ENCODE measurements at places on chromosomes 13 and 19.

- no peak for DNase-seq
Measured at GRCh38 chr13:25674371-25674770, 302.6 kb downstream of the ATP8A2 start.

- DNase-seq, result no peak
Measured at GRCh38 chr19:55487924-55488687, at the start of gene SSC5D. TSS of gene SSC5D (plus strand) at chr19:55488436. CDS start at chr19:55488590, 154 bp downstream.

- DNase-seq, result no peak
Measured at GRCh38 chr13:51704399-51705313, 99.3 kb downstream of the DHRS12 start.

- DNase-seq, result no peak
Measured at GRCh38 chr13:77619655-77620054, 77.8 kb upstream of the SLAIN1 start.

- DNase-seq, result peak; percentile 44
Measured at GRCh38 chr13:24274452-24275021, 34.8 kb upstream of the C1QTNF9 start.

GRCh38 chr13:50585674-50586413 is 257.6 kb downstream of the DLEU7 start:
- DNase-seq, result no peak

- no peak for DNase-seq
Measured at GRCh38 chr19:49475995-49476880, 2.2 kb downstream of the FLT3LG start.

GRCh38 chr19:47032171-47032811 is 12.7 kb downstream of the NPAS1 start:
- DNase-seq, result no peak

DNA sequence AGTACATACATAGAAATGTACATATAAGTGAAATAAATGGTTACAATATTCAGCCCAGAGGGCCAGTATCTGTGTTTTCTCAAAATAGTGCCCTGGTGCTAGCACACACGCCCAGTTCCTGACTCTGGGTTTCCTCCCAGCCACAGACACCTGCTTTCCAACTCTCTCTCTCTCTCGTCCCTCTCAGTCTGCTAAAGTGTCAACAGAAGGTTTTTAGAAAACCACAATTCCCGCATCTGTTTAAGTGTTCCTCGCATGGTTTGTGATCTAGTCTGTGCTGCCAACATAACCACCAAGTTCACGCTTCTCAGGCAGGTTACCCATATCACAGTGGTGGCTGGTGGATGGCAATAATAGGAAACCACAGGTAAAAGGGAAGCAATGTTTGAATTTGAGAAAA is 17.8 kb upstream of the UPF3A start:
- DNase-seq, result no peak

- no peak for DNase-seq
Measured at GRCh38 chr19:2321565-2322283, 6.7 kb downstream of the LSM7 start.

DNA sequence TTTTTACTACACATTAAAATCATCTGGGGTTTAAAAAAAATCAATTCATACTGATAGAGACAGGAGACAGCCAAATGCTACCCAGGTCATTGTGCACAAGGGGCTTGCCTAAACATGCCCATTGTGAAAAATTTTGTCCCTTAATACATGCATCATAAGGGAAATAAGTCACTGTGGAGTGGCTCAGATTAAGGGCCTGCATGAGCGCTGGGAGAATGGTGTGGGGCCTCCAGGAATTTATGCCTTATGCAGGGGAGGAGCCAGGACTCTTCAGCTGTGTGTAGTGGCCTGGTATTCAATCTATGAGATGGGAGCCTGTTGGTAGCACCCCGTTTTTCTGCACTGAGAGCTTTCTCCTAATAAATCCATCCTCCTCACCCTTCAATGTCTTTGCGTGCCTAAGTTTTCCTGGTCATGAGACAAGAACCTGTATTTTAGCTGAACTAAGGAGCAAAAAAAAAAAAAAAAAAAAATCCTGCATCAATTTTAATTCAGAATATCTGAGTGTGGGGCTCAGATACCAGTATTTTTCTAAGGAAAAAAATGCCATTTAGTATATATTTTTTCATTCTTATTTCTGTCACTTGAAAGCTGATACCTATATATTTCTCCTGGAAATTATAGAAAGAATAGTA is 997.6 kb upstream of the ATXN8OS start:
- DNase-seq, result no peak

DNA sequence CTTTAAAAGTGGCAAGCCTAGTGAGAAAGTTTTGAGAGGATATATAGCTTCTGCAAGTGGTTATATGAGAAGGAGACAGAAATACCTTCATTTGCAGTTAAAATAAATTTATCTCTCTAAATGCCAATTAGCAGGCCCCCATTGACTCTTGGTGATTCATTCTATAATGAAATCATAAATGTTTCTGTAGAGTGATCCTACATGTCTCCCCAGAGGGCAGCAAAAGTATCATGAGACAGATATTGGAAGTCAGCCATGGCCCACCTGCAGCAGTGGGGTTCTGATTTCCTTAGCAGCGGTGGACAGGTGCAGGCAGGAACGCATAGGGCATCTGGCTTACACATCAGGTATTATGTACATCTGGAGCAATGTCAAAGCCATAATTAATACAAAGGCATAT is 385.4 kb upstream of the SLC10A2 start:
- no peak for DNase-seq

GRCh38 chr19:6772866-6773322 is 386 bp downstream of the VAV1 start:
- no peak for DNase-seq

DNA sequence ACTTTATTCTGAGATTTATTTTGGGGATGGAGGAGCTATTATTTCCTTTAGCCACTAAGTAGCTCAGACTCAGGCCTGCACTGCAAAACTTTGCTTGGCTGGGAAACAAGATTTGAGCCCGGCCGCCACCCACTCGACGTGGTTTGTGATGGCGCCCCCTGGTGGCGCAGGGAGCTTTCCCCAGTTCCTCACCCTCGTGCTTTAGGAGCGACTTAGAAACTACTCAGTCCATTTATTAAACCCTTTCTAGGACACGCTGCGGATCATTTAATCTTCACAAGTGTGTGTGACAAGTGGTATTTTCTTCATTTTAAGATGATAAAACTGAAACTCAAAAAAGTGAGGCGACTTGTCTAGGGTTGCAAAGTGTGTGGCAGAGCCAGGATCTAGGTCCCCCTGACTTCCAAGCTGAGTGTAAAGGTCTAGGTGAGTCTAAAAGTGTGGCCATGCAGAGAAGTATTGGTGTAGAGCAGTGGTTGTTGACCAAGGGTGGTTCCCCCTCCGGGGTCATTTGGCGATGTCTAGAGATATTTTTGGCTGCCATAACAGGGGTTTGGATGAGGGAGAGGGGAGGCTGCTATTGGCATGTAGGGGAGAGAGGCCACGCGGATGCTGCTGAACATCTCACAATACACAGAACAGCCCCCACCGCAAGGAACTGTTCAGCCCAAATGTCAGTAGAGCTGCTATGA is 2.2 kb downstream of the CXCL17 start:
- DNase-seq, result peak; percentile 59

DNA sequence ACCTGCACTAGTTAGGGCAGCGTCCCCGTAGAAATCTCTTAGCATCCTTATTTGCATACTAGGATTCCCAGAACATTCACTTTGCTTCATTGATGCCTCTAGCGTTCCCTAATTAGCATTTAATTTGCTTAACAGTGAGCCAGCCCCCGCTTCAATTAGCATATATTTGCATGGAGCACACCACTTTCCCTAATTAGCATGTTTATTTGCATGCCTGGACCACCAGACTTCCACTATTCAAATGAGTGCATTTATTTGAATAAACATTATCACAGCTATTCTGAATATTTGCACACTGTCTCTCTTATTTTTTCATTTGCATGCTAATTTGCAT is 69.6 kb downstream of the RYR1 start:
- DNase-seq, result no peak

GRCh38 chr13:113029487-113030258 is 60.7 kb downstream of the MCF2L start:
- peak; percentile 39 for DNase-seq

- no peak for DNase-seq
Measured at GRCh38 chr13:39326469-39327171, 276.4 kb downstream of the LHFPL6 start.

DNA sequence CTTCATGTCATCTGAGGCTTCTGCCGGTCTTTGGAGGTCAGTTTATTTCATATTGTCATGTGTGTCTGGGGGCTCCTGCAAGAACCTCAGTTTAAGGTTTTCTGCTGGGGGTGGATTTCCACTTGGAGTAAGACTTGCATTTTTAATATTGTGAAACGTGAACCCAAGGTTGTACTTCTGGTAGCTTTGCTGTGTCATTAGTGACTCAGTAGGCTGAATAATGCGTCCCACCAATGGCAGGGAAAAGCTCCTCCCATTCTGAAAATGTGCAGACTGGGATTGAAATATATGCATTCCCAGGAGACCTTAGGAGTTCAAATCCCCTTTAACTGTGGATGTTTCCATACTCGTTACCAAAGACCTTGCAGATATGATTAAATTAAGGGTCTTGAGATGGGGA is 46.2 kb downstream of the ING1 start:
- no peak for DNase-seq
